IPS DF 19.7 (cell line): ENCODE measurements at places on chromosomes 12 and 14.

GRCh38 chr12:5012337-5012736, 31.3 kb upstream of the KCNA5 start:
- no peak for DNase-seq

- no peak for DNase-seq
These were observed 1.8 kb upstream of the MIS18BP1 start for GRCh38 chr14:45254771-45255170.

- no peak for DNase-seq
These were observed 1.1 kb upstream of the IRF9 start for GRCh38 chr14:24159777-24160498.

GRCh38 chr14:41051801-41052200, 554.9 kb upstream of the LRFN5 start:
- DNase-seq = no peak

DNA sequence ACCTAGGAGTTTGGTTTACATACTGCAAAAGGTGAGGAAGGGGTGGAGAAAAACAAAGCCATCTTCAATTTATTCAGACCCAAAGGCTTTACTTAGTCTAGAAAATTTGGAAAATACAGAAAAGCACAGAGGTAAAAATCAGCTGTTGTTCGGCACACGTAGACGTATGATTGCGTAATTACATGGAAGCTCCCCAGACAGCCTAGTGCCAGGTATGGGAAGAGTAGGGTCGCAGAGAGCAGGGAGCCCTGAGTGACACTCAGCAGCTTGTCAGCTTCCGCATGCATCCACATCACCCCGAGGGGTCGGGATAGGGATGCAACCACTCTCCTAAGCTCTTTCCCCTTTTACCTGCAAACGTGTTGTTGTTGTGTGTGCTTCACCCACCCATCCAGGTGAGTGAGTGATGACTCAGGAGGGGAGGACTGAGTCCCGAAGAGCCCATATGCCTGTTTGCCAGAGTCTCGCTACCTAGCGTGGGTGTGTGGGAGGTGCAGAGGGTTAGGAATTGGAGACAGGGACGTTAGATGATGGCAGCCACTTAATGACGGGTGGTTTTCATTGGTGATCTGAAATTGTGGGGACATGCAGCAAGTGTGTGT, 20.1 kb downstream of the PIWIL1 start:
- no peak for DNase-seq

DNA sequence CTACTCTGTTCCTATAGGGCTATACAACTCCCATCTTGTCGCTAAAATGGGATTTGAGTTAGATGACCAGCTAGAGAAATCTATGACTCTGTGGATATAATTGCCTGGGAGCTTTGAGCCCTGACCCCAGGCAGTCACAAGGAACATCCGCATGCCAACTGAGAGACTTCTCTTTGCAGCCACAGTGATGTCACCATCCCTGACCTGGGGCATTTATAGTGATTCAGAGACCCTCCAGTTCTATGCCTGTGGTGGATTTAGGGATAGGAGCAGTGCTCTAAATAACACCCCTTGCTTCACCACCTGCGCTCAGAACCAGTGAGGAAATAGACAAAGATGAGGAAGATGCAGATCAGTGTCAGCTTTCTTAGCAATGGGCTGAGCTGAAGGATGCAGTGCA, 86.2 kb downstream of the RIN3 start:
- no peak for DNase-seq

GRCh38 chr12:46005151-46005797, 14.9 kb upstream of the SCAF11 start:
- DNase-seq = no peak

DNA sequence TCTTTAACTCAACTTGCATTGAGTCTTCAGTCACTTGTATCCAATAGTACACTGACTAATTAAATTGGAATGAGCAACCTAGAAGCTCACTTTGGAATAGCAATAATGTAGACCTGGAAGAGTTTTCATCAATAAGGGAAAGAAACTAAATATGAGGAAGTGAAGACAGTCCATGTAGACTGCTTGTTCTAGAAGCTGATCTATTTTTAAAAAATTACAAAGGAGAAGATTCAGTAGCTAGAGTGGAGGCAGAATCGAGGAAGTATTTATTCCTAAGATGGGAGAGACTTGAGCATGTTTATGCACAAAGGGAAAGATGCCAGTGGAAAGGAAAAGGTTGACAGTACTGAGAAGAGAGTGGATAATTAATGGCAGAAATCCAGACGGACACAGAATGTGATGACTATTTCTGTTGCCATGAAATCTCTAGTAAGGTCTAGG, 156.3 kb upstream of the PDE3A start:
- no peak for DNase-seq

GRCh38 chr12:9634177-9634803, 26.6 kb upstream of the KLRB1 start:
- DNase-seq = no peak

DNA sequence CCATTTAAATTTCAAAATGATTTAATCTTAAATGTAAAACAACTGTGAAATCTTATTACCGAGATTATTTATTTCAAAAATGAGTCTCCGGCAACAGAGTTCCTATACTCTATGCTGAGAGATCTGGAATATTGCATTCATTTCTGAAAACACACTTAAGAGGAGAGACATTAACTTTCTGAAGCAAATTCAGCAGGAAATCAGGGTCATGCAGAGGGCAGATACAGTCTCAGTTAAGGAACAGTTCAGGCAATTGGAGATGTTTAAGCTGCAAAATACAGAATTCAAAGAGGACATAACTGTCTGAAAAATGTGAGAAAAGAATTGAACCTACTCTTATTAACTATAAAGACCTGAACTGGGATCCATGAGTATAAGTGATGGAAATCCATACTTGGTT, 320.7 kb downstream of the PAWR start:
- DNase-seq = no peak

- no peak for DNase-seq
These were observed 91.3 kb upstream of the PLEKHA5 start for GRCh38 chr12:19038209-19038608.

GRCh38 chr14:75825147-75825592, 156.6 kb downstream of the TGFB3 start:
- no peak for DNase-seq
